ENCODE measurements at places on chromosomes 3 and 15. TPM values are rescaled to one million over a fixed set of nuclear protein-coding genes. Genes with fewer than 3 reads are reported as not detected.

- ATAC-seq = no peak
These were observed 3.9 kb upstream of the RBSN start for GRCh38 chr3:15102836-15103235.

GRCh38 chr3:179410999-179411398 lies 40.3 kb downstream of the GNB4 start:
- ATAC-seq = no peak

DNA sequence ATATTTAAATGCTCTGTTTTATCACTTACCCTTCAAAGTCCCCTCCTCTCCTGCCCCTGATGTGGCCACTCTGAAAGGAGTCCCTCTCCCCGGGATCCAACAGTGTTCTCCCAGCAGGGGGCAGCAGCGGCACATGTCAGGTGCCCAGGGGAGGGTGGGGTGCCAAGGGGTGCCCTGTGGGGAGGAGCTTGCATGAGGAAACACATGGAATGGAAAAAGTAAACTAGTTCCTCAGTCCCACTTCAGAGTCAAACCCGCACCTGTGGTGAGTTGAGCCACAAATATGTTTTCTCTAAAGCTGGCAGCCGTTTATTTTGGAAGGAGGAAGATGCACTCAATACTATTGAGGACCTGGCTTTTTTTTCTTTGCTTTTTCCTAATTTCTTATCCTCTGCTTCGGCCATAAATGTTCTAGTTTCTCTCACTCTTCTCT lies 30.1 kb upstream of the NRROS start:
- ATAC-seq = peak; percentile 94

GRCh38 chr3:52554026-52554755 lies 17.8 kb downstream of the UQCC5 start:
- no peak for ATAC-seq

DNA sequence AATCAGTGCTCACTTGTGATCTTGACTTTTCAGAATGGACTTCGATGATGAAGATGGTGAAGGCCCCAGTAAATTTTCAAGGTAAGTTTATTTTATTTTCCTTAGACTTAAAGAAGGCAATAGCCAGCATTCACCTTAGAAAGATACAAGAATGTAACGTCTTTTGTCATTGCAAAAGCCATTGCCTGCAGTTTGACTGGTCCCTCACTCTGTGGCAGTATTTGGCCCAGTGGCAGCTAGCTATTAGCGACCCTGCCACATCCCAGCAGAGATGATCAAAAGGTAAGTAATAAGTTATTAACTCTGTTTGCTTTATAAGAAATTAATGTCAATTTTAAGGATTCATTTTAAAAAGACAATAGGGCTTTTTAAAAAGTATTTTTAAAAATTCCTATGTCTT lies 53.7 kb downstream of the ARNT2 start:
- no peak for ATAC-seq

DNA sequence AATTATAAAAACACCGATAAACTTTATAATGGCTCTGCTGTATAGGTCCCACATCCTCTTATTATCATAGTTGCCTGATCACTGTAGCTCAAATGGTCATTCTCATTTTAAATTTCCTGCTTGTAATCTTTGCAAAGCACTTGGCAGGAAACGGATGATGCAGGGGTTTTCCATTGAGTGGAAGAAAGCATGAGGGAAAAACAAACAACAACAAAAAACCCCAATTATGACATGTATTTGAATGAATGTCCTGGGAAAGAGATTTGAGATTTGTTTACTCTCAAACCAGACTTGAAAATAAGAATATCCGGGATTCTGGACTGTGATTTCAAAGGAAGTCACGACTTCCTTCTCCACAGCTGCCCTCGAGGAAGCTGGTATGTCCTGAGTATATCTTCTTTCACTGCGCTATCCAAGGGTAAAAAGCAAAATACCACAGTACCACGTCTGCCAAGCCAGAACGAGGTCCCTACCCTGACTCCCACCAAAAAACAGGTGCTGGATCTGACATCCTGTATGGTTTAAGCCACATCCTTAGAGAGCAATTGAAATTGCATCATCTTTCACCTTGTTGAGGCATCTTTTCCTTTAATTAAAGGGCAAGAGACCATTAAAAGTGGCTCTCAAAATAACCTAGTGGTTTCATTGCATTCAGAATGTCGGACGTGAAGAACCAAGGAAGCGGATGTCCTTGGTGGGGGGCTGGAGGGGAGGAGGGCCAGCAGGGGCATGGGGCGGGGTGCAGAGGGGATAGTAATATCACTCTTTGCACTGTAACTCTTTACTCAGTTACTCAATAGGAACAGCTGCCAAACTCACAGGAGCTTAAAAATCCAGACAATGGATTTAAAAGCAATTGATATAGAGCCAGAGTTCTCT lies 13.5 kb upstream of the TIPIN start:
- ATAC-seq = peak; percentile 48

The SERPINI1 gene
- total RNA-seq = 6.0 TPM

DNA sequence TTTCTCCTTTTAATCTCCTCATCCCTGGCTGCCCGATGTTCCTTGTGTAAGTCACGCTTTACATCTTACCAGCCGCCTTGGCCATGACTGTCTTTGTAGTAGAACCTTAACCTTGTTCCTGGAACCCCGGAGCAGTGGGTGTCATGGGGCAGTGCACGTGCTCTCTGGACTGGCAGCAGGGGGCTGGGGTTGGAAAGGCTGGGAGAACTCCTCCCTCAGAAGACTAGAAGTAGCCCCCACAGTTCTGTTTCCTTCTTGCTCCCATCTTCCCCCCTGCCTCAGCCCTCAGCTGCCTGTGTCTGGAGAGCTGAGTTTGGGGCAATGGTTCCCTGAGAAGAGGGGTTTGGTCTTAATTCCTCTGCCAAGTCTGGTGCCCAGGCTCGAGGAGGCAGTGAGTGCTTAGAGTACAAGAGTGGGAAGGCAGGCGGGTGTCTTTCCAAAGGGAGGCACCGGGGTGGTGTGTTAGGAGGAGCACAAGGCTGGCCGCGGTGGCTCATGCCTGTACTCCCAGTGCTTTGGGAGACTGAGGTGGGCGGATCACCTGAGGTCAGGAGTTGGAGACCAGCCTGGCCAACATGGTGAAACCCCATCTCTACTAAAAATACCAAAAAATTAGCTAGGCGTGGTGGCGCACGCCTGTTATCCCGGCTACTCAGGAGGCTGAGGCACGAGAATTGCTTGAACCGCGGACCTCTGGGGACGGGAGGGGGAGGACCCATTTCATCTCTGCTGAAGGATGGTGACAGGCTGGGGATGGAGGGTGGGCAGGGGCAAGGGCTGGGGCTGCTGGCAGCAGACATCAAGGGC lies 100.4 kb downstream of the VGLL4 start:
- ATAC-seq = no peak

- no peak for ATAC-seq
These were observed 826.8 kb upstream of the NR2F2 start for GRCh38 chr15:95503640-95504225.

DNA sequence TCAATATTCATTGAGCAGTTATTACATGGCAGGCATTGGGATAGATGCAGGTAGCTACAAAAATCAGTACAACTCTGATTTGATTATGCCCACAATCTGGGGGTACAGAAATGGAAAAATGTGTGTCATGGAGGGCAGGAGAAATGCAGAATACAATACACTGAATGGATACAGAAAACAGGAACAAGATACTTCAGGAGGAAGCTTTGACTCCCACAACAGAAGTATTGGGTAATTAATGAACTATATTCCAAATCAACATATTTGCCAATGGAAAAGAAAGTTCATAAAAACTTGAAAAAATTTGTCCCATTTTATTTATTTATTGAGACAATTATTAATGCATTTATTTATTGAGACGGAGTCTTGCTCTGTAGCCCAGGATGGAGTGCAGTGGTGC lies 207.0 kb downstream of the SUCLG2 start:
- no peak for ATAC-seq

The HERC2 gene
- 32.6 TPM for total RNA-seq

The PSTPIP1 gene
- 0.81 TPM for total RNA-seq

The GUCA1C gene
- total RNA-seq = not detected

The PLA2G4E gene
- total RNA-seq = not detected

The GOLGA8M gene
- not detected for total RNA-seq

DNA sequence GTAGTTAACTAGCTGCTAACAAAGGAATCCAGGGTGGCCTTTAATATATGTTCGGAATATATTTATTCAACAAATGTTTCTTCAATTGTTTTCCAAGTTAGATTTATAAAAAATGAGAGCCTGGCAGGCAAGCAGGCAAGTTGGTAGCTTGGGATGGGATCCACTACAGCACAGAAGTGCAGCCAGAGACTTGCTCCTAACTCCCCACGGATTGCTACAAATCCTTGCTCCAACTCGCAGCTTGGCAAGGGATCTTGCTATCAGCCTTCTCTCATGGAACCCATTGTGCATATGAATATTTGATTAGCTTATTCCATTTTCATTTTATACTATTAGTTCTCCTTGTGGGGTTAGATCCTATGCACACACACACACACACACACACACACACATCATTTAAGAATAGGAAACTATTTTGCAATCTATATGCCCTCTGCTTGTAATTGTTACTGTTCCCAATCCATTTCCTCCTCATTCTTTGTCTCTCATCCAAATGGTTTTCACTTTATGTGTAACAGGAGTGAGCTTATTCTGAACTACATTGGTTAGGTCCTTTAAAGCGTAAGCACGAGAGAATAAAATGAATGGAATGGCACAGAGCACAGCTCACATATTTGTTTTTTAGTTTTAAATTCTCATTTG lies 505.6 kb downstream of the LPP start:
- ATAC-seq = no peak

The OTOL1 gene
- not detected for total RNA-seq

DNA sequence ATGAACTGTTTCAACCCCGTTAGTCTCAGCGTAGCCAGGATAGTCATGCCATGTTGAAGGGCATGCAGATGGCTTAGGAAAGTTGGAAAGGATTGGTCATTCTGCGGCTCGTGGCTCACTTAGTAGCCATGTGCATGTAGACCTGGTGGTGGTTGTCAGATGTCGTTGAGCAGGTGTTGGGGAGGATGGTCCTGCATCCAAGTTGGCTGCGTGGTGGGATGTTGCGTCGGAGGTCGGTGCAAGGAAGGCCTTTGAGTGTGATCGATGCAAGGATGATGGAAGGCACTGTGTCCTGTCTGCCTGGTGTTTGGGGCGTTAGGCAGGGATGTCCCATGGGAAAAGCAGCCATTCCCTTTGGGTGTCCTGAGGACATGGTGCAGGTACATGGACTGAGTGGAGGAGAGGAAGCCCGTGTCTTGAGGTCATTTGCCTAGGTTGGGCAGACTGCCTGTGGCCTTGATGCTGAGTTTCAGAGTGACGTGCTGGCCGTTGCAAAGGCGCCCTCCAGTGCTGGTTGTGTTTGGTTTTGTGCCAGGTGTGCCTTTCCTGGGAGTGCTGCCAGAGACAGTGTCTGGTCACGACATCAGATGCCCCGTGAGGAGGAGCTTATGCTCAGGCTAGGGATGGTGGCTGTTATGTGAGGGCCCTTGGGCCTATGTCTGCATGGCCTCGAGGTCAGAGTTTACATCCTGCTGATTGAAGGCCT lies 103.4 kb downstream of the SNRPN start:
- ATAC-seq = no peak

DNA sequence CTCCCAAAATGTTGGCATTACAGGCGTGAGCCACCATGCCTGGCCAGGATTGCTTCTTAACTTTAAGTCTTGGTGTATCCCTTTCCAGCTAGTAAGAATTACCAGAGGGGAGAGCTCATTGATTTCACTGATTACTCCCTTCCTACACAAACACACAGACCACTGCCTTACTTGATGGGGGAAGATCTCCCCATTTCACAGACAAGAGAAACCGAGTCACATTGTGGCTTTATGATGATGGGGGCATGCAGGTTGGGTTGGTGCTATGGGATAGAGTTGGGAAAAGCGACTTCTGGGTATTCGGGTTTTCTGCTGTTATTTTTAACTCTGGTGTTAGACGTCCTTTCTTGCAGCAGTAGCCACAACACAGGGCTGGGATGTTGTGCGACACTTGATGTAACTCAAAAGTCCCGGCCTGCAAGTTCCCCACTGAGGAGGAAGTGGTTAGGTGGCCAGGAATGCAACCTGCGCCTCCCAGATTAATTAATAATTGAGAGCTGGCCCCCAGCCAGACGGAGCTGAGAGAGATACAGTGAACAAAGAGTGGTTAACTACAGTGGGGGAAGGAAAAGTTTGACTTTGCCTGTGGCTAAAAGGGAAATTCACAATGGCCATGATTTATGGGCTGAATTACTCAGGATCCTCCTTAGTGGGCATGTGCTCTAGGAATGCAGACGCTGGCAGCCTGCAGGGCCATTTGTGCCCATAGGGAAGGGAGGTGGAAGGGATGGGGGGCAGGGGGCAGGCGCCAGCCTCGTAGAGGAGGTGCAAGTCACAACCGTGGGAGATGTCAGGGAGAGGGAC lies 63.6 kb downstream of the SMAD6 start:
- ATAC-seq = peak; percentile 83

DNA sequence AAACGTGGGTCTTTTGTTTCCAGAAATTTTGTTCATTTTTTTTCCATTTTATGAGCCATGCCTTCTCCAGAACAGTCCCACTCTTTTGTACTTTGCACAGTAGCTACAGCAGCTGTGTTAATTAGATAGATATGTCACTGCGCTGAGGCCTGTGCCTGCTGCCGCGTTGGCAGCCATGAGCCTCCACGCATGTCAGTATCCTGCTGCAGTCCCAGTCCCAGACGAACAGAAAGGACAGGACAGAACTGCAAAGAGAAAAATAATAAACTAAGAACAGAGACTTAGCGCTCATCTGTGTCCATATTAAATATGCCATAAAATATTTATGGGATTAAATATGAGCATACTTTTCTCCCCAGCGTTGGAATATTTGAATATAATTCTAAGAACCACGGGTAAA lies 442.4 kb upstream of the RARB start:
- no peak for ATAC-seq

DNA sequence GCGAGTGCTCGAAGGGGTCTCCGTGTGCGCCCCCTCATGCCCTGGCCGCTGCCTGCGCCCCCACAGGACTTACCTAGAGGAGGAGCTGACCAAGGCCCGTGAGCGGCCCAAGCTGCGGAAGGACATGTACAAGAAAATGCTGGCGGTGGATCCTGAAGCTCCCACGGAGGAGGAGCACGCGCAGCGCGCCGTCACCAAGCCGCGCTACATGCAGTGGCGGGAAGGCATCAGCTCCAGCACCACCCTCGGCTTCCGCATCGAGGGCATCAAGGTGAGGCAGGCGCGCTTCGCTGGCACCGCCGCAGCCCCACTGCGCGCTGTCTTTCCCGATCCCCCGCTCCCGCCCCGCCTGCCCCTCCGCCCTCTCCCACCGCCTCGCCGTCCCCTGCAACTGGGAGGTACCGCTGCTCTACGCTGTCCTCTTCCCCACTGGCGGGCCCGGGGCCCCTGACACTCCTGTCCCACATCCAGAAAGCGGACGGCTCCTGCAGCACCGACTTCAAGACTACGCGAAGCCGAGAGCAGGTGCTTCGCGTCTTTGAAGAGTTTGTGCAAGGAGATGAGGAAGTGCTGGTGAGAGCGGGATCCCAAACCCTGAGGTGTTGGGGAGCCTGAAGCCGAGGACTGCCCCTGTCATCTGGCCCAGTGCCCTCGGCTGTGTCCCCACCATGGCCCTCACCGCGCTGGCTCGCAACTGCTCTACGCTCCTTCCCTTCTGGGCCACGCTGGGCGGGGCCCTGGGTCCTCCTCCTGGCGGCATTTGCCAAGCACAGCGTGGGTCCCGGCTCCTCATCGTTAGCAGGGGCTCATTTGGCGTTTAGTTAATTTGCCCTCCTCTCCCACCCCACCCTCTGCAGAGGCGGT lies 8.5 kb downstream of the ITPKA start:
- ATAC-seq = peak; percentile 35

- no peak for ATAC-seq
These were observed 43.5 kb downstream of the KY start for GRCh38 chr3:134607054-134608022.

GRCh38 chr3:14691239-14691638 lies 16.3 kb downstream of the C3orf20 start:
- no peak for ATAC-seq

GRCh38 chr15:41304149-41304770 lies 28.1 kb downstream of the OIP5 start:
- no peak for ATAC-seq

Measured in motor neuron (in vitro differentiated cells).